ENCODE measurements at places on chromosomes 7 and 10. TPM values are rescaled to one million over a fixed set of nuclear protein-coding genes. Genes with fewer than 3 reads are reported as not detected.

RPEL1 gene
- total RNA-seq: not detected

LIPK gene
- not detected for total RNA-seq

OLAH gene
- 0.18 TPM for total RNA-seq

AMZ1 gene
- total RNA-seq: not detected

DNA sequence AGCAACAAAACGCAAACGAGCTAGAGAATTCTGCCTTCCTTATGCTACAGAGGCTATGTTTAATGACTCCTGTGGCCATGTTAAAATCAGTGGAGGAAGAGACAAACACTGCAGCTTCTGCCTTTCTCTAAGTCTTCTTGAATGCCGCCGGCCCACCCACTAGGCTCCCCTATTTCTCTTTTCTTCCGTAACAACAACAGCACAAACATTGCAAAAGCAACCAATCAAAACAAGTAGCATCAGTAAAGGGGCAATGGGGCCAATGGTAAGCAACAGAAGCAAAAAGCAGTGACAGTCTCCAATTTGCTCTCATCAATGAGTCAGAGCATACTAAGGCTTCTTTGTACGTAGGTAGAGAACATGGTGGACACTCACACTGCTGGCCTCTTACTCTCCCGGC lies 26.8 kb downstream of the DNAJC1 start:
- H3K4me3 ChIP-seq: no peak overlapping the region
- no peak for DNase-seq
- H3K27ac ChIP-seq: no peak overlapping the region
- peaks cover 2% of the 10 kb centered on the region for H3K4me1 ChIP-seq
- no peaks in the 10 kb centered on the region for H3K36me3 ChIP-seq

- H3K4me3 ChIP-seq: no peak overlapping the region
- H3K27me3 ChIP-seq: peaks cover 2% of the 10 kb centered on the region
- DNase-seq: no peak
These were observed 193.6 kb upstream of the PFKP start for GRCh38 chr10:2873769-2874168.

- no peaks in the 10 kb centered on the region for H3K4me1 ChIP-seq
- DNase-seq: no peak
- no peak overlapping the region for H3K27ac ChIP-seq
- H3K4me3 ChIP-seq: no peak overlapping the region
These were observed 38.9 kb downstream of the CYP51A1 start for GRCh38 chr7:92095380-92095779.

DNA sequence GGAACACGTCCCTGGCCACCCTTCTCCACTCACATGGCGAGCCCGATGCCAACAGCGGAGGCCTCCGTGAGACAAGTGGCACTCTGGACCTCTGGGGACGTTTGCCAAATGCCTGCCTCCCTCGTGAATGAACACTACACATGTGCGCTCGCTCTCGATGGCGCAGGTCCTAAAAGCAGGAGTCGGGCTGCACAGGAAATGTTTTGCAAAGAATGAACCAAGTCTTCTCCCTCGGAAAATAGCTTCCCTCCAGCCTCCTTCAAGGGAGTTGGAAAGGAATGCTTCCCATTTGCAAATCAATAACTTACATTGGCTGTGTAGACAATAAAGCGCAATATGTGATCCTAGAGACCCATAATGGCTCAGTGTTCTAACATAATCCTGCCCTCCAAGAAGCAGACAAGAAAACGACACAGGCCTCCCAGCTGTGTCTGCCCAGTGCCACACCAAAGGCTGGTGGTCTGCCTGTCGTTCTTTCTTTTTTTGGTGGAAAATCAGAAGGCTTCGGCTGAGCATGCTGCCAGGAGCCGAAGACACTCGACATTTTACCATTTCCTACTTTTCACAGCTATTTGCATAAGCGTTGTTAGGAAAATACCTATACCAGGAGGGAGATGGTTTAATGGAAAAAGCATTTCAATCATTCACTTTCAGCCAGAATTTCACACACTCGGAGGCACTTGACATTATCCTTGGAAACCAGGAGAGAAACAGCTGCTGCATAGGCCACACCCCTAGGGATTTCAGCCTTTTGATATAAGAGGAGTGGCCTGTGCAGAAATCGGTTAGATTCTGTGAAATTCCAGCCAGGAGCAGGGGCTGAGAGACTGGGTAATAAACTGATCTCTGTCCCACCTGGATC lies 38.4 kb downstream of the ATXN7L1 start:
- H3K36me3 ChIP-seq: no peaks in the 10 kb centered on the region
- H3K27me3 ChIP-seq: no peaks in the 10 kb centered on the region
- H3K4me1 ChIP-seq: peaks cover 7% of the 10 kb centered on the region
- no peak for DNase-seq
- no peak overlapping the region for H3K4me3 ChIP-seq

- no peaks in the 10 kb centered on the region for H3K4me1 ChIP-seq
- H3K4me3 ChIP-seq: no peak overlapping the region
- no peak overlapping the region for H3K27ac ChIP-seq
- no peaks in the 10 kb centered on the region for H3K27me3 ChIP-seq
- H3K36me3 ChIP-seq: no peaks in the 10 kb centered on the region
These were observed 21.8 kb downstream of the SLC13A4 start for GRCh38 chr7:135706038-135706742.

Measured in activated CD8-positive, alpha-beta T cell treated with anti-CD3 and anti-CD28 coated beads, Interleukin-2, amount 10 ng/mL, durations not matched to agents 7 days and 5 days (primary cell).